SK-N-SH (cell line): ENCODE measurements at places on chromosomes 16 and 17. TPM values are rescaled to one million over a fixed set of nuclear protein-coding genes. Genes with fewer than 3 reads are reported as not detected.

DNA sequence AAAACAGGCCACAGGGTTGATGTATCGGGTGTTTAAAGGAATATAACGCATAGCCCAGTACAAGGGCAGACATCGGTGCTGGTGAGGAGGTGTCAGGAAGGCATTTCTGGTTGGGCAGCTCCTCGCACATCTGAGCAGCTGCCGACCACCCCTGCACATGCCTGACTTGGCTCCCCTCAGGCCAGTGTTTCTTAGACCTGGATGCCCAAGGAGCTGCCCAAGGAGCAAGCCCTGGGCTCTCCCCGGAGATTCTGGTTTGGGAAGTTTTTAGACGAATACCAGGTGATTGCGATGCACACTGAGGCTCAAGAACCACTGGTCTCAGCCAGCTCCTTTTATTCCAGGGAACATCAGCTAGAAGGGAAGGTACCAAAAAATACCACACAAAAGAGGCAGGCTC is 11.6 kb downstream of the WIPI1 start:
- no peak for DNase-seq

OSGIN1 gene
- 4.8 and 5.2 TPM in 2 replicates for polyA plus RNA-seq

GRCh38 chr16:12170103-12171040 is 193.8 kb downstream of the SNX29 start:
- DNase-seq, result no peak

GRCh38 chr17:2237521-2237921 is 66.1 kb downstream of the SMG6 start:
- no peak for DNase-seq

HIGD1B gene
- polyA plus RNA-seq, result not detected in 2 replicates

GRCh38 chr17:4604111-4604644 is 19.8 kb downstream of the SMTNL2 start:
- DNase-seq, result peak; percentile 91
